ENCODE measurements at places on chromosomes 7 and 10.
A peak's percentile ranks its signal among the peaks of the same experiment; 100 is the strongest.

- DNase-seq = no peak
Observed at GRCh38 chr10:77074104-77074624, 563.4 kb downstream of the KCNMA1 start.

GRCh38 chr10:79259834-79260233 lies 87.4 kb upstream of the PPIF start:
- no peak for DNase-seq

DNA sequence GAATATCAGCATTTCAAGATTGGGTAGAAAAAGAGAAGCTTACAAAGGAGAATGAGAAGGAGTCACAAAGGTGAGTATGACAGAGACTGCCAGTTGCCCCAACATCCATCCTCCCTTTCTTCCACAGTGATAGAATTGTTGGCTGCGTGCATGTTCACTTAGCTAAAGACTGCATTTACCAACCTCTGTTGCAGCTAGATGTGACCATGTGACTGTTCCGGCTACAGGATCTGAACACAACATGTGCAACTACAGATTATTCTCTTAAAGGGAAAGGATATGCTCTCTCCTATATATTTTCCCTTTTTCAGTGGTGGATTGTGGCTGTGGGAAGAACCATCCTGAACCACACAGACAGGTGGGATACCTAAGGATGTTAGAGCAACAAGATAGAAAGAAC lies 60.5 kb upstream of the ZNRF2 start:
- DNase-seq = no peak

GRCh38 chr10:70540089-70540788 lies 61.7 kb downstream of the PALD1 start:
- no peak for DNase-seq

GRCh38 chr10:72248468-72249151 lies 25.1 kb upstream of the DDIT4 start:
- DNase-seq = peak; percentile 85

DNA sequence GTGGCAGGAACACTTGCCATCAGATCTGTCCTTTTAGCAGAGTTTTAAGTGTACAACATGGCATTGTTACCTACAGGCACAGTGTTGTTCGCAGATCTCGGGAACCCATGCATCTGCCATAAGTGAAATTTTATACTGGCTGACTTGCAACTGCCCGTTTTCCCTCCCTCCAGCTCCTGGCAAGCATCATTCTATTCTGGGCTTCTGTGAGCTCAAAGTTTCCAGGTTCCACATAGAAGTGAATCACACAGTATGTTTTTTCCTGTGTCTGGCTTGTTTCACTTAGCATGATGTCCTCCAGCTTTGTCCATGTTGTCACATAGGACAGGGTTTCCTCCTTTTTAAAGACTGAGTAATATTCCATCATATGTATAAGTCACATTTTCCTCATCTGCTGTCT lies 56.6 kb downstream of the C10orf143 start:
- no peak for DNase-seq

- no peak for DNase-seq
Observed at GRCh38 chr10:48184224-48184623, 90.3 kb downstream of the FRMPD2 start.

- no peak for DNase-seq
Observed at GRCh38 chr10:5963591-5963990, 13.8 kb downstream of the IL15RA start.

DNA sequence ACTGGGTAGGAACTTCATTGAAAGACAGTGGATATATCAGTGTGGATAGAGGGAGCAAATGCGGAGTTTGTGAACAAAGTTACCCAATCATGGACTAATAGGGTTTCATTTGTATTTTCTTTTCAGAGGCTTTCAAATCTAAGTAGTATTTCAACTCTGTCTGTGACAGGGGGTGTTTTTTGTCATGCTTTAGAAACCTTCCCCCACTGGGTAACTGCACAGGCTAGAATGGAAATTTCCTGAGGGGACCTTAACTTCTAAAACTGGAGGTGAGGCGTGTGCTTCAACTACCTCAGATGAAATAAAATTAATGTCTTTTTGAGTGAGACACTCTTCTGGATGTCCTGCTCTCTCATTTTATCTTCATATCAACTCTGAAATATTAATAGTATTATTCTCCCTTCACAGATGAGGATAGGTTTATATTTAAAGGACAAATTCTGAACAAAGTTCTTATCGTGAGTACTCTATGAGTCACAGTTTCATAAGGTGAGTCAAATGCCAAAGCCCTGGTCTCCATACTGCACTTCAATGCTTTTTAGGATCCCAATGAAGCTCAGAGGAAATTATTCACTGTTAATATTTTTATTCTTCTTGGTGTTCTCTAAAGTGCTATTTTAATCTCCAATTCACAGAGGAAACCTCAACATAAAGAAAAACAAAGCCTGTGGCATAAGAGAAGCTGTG lies 770.6 kb downstream of the CCSER2 start:
- DNase-seq = no peak

DNA sequence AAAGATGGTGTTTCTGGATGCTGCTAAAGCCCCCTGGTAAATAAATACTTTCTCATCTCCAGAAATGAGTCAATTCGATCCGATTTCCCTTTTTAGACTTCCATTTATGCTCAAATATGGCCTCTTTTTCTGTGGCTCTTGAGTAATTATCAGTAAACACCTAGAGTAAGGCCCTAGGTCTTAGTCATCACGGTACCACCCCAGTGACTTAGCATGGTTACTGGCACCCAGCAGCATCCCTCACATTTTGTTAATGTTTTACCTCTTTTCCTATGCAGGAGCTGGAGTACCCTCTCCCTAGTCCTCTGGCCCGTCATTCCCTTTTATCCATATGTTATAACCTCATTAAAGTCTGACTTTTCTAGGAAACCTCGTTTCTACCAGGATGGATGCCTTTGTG lies 19.5 kb downstream of the CHN2 start:
- DNase-seq = no peak

Data from midbrain (tissue), 1 donor.